Testis (tissue), 5 donors: ENCODE measurements at places on chromosomes 12 and 14. TPM values are rescaled to one million over a fixed set of nuclear protein-coding genes. Genes with fewer than 3 reads are reported as not detected.

- DNase-seq: peak; percentile 12
Measured at GRCh38 chr12:131136539-131136872, 182.8 kb downstream of the ADGRD1 start.

Gene LTB4R
- 10.3 TPM for total RNA-seq

DNA sequence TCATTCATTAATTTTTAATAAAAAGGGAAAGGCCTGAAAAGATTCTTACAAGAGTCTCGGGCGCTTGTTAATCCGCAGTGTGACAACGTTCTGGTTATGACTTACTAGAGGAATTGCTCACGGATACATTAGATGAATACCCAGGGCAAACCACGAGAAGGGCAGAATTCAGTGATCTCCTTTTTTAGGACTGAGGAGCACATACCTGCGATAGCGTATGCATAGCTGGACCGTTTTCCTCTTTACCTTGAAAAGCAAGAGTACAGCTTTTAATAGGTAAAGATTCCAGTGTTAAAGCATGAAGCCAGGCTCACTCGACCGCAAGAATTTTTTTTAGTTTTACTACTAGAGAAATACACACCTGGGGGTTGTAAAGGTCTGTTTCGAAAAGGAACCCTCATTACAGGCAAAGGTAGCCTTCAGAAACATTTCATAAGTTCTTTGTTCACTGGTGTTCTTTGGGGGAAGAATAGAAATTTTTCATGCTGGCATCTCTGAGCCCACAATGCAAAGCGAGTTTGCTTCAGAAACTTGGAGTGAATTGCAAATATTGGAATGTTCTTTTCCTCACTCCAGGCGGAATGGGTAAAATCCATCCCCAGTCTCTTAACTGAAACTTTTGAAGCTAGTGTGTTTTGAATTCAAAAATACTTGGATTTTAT is 953 bp downstream of the MAPK1IP1L start:
- no peak for DNase-seq

Gene SERPINA10
- total RNA-seq: not detected

DNA sequence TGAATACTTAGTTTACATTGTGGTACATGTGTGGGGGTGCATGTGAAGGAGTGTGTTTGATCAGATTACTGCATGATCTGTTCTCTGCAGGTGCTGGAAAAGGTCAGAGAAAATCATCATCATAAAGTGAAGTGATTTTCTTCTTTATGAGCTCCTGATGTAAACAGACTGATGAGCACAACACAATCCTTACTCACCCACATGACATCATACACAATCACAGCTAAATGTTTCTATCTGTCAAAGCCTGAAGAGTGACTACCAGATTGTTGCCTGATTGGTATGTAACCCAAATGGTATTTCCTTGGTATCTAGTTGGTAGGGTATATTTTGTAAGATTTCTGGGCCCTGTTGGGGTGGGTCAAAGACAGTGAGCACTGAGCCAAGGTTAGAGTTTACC is 270.8 kb downstream of the FOXG1 start:
- no peak for DNase-seq
